ENCODE measurements at places on chromosomes 1 and 21.
A peak's percentile ranks its signal among the peaks of the same experiment; 100 is the strongest.

- ATAC-seq = no peak
Measured at GRCh38 chr1:243730487-243731150, 119.4 kb downstream of the AKT3 start.

DNA sequence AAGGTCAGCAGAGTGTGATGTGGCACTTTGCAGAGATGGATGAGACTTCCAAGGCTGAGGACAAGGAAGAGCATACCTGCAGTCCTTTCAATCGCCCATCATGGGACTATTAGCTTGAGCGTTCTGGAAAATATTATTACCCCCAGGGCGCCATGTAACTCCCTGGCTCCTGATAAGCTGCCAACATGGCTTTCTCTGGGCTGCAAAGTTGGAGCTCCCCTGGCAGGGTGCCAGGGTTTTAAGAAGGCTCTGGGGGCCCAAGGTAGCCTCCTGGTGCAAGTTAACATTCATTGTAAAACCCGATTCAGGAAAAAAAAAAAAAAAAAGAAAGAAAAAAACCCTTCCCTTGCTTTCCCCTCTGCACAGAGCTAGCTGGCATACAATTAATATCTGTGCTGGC lies 196.7 kb downstream of the PBX1 start:
- no peak for ATAC-seq

GRCh38 chr1:17736625-17737024 lies 18.5 kb upstream of the ACTL8 start:
- no peak for ATAC-seq

DNA sequence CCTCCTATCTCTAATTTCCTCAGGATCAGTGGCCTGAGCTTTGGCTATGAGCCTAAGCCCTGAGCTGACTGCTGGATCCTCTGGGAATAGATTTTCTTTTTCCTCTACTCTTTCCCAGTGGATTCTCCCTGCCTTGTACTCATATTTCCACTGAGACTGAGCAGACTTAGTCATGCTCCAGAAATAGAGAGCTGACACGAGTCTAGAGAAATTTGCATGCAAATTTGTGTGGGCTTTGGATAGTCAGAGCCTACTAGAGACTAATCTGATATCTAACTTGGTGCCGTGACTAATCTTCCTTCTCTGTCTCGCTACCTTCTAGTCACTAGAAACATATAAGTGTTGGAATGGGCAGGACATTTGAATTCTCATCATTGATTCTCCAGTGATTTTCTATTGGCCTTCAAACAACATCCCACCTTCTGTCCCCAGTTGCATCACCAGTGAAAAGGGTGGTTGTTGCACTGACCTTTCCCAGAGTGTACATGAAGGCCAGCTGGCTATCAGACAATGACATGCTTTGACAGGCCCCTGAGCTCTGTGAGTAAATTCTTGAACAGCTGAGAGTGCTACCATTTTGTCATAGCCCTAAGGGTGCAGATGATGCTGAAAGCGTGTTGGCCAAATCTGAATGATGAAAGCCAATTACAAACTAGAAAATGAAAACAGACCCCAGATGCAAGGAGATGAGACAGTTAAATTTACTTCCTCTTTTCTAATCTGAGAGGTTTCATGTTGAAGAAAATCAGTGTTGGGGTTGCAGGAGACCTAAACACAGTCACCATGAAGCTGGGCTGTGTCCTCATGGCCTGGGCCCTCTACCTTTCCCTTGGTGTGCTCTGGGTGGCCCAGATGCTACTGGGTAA lies at the start of gene FCRLA:
Gene FCRLA, plus strand, starts transcription at position 748 of the 866 bp plus-strand sequence. Its CDS starts 36 bp downstream, at position 784.
- peak; percentile 85 for ATAC-seq

GRCh38 chr1:233085566-233085965 lies 135.2 kb downstream of the NTPCR start:
- ATAC-seq = no peak

- ATAC-seq = no peak
Measured at GRCh38 chr1:186481303-186481888, 20.5 kb upstream of the PDC start.

GRCh38 chr1:56898005-56898373 lies 43.4 kb downstream of the C8A start:
- no peak for ATAC-seq
